Activated CD4-positive, CD25-positive, alpha-beta regulatory T cell (primary cell): ENCODE measurements at places on chromosomes 4 and X.

DNA sequence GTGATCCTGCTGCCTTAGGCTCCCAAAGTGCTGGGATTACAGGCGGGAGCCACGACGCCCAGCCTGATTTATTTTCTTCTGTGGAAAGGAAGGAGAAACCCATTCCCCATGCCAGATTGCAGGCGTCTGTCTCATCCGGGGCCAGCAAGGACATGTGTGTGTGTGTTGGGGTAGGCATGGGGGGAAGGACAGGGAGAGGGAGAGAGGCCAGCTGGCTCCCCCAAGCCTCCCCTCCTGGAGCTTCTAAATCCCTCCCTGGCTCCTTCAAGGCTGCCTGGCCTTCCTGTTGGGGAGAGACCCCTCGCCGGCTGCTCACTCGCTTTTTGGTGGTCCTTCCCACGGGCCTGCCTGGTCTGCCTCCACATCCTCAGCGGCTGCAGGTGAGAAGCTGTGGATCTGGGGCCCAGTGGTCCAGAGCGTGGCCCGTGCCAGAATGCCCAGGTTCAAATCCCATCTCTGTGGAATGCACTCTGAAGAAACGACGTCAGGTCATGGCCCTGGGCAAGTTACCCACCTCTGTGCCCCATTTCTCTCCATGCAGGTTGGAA, 1.3 kb upstream of the PLXNB3 start:
- no peak for DNase-seq

DNA sequence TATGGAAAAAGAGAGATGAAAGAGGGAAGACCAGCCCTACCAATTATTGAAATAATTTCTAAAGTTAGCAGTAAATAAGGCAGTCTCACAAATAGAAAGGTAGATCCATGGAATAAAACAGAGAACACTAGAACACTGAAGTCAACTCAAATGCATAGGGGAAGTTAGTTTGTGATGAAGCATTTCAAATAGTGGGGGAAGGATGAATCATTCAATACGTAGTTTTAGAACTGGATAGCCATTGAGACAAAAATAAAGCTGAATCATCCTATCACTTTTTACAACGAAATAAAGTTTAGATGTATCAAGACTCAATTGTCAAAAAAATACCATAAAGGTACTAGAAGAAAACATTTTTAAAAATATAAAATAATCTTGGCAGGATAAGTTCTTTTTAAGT, 143.2 kb upstream of the DGKK start:
- DNase-seq: no peak

DNA sequence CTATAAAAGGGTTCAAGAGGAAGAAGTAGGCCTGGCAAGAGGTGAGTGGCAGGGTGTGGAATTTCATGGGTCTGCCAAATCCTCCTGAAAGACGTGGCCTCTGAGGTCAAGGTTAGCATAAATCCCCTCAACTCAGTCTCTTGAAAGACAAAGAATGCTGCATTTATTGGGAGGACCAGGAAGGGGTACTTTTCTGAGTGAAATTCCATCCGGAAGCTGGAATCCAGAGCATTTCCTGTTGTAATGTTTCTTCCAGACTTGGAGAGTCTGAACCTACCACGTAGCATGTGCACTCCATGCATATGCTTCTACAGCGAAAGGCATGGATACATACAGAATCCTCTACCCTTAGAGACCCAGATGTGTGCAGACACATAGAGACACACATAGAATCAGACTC, 13.4 kb upstream of the FGD1 start:
- DNase-seq: no peak

DNA sequence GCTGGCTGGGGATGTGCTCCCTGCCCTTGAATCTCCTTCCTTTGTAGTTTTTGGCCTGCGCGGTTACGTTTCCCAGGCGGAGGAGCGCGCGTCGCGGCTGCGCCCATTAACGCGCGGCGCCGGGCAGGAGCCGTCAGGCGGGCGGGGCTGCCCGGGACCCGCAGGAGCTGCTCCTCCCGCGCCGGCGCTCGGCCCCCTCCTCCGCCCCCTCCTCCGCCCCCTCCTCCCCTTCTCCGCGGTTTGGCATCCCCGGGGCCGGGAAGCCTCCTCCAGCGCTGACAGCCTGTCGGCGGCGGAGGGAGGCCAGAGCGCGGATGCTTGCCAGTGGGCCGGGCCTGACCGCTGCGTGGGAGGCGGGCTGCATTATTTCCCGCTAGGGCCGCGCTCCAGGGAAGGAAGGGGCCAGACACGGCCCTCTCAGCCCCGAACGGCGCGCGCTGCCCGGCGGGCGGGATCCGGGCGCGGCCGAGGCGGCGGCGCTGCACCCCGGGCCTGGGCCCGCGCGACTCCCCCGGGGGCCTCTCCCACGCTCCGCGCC, at the start of gene DCLK2:
Gene DCLK2, plus strand, starts transcription at position 405 of the 538 bp plus-strand sequence. CDS start 583 bp downstream, outside the sequence.
- no peak for DNase-seq

GRCh38 chr4:95394752-95395306, 153.9 kb downstream of the UNC5C start:
- DNase-seq: no peak

- no peak for DNase-seq
Measured at GRCh38 chr4:48681856-48682255, 98.2 kb downstream of the FRYL start.

DNA sequence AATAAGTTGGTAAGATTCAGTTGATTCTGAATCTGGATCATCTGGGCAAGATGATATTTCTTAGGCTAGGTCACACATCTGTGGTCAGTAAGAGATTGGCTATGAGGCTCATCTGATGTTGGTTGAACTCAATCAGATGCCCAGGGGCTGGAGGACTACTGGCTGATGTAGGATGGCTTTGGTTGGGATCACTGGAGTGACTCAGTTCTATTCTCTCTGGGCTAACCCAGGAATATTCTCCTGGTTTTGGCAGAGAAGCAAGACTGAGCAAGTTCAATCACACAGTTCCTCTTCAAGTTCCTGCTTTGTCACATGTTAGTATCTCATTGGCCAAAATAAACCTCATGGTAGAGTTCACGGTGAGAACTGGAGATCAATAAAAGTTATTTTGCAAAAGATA, 902.3 kb upstream of the SLIT2 start:
- no peak for DNase-seq

- no peak for DNase-seq
Measured at GRCh38 chr4:121814756-121815155, 8.9 kb downstream of the CCNA2 start.

DNA sequence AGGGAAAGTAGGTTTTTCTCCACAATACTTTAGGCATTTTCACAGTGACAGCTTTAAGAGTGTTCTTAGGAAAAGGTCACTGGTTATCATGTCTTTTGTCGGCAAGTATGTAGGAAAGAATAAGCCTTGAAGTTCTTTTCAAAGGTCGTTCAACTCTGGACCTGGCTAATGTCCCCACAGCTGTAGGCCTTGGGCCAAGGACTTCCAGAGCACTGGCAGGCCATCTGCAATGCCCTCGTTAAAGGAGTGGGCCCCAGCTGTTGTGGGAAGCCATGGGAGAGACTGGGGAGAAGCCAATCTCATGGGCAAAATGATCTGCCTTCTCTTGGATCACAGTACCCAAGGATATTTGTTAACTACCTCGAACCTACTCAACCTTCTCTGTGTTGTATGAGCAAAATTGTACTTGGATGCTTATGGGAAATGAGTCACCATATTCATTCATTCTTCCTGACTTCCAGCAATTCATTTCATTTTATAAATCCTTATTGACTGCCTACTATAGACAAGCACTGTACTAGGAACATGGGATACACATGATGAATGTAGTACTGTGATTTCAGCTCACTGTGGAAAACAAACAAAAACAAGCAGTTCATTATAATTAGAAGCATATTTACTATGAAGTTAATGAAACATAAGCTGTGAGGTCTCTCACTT, 141.1 kb upstream of the KIT start:
- DNase-seq: no peak

DNA sequence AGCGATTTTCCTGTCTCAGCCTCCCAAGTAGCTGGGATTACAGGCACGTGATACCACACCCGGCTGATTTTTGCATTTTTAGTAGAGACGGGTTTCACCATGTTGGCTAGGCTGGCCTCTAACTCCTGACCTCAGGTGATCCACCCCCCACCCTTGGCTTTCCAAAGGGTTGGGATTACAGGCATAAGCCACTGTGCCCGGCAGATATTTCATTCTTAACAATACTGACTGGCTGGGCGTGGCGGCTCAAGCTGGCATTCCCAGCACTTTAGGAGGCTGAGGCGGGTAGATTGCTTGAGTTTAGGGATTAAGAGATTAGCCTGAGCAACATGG, 1.3 kb downstream of the PQBP1 start:
- DNase-seq: no peak

GRCh38 chr4:143202824-143203223, 18.1 kb downstream of the USP38 start:
- no peak for DNase-seq

DNA sequence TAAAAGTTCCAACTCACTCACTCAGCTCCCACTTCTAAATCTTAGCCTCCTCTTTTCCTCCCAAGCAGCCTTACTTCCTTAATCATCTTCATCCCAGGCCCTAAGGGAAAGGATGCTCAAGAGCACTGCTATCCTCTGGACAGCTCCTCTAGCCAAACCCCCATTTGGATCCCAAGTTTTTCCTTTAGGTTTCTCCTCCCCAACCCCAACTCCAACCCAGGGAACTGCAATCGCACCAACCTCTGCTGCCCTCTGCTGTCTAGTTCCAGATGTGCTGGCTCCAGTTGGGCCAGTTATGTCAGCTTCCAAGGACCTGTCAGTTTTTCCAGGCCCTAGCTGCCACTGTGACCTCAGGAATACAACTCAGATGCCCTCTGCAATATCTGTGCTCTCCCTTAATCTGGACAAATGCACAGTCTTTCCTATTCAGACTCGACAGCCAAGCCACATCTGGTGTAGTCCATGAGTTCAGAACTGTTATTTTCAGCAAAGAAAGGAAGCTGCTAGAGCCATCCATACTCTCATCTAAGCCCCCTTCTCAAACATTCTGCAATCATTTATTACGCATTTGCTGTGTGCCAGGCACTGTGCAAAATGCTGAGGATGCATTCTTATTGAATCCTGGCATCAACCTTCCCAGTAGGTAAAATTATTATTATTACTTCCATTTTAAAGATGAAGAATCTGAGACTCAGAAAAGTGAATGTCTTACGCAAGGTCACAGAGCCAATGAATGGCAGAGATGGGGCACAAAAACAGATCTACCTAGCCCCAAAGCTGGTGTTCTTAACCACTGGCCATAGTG, 12.3 kb upstream of the XPNPEP2 start:
- DNase-seq: no peak

DNA sequence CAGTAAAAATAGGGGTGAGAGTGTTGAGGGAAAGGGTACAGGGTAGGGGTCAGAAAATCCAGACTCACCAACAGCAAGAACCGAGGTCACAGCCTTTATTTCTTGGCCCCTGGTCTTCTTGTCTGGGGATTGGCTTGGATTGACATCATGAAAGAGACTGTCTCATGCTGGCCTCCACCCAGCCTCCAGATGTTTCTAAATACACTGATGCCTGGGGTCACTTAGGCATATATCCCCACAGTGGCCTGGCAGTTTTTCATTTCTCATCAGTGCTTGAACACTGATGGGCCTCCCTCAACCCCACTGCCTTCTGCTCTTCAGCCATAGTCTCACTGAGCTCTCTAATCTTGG, 173.9 kb downstream of the RTL9 start:
- no peak for DNase-seq

- DNase-seq: no peak
Measured at GRCh38 chr4:184450045-184450444, 24.3 kb downstream of the IRF2 start.

GRCh38 chr4:168845897-168846296, 164.2 kb downstream of the CBR4 start:
- no peak for DNase-seq

GRCh38 chr4:3177426-3177825, 71.5 kb upstream of the MSANTD1 start:
- DNase-seq: no peak

DNA sequence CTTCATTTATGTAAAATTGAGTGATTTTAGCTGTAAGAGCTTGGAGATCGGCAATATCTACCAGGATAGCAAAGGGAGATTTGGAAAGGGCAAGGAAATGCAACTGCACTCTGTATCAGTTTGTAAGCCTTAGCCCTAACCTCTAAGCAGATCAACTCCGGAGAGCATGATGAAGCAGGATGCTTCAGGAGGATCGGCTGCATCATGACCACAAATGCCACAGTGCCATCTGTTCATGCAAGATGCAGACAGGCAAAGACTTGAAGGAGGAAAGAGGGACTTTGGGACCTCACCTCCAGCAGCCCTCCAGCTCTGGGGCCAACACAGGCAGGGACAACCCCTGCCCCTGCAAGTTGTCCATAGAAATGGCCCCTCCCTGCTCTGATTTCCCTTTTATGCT, 377.6 kb upstream of the GATB start:
- no peak for DNase-seq

- no peak for DNase-seq
Measured at GRCh38 chr4:182729516-182729915, 187.7 kb downstream of the DCTD start.

GRCh38 chr4:68460085-68460484, 12.8 kb downstream of the TMPRSS11E start:
- DNase-seq: no peak

DNA sequence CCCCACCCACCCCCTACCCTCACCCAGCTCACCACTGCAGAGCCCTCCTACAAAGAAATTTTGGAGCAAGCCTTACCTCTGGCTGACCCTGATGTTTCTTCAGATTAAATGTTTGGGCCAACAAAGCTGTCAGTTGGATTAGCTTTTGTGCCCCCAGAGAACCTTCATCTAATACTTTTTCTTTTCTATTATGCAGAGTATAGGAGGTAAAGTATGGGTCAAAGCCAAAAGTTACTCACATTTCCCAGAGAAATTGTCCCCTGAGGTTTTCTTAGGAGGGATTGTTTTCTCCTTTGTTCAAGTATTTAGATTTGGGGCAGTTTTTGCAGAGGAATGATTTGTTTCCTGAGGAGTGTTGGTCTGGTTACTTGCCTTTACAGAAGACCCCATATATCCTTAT, 69.5 kb downstream of the AASDH start:
- DNase-seq: no peak

- DNase-seq: no peak
Measured at GRCh38 chrX:14529290-14529989, at the start of gene GLRA2. Gene GLRA2 (plus strand): TSS chrX:14529536. CDS start chrX:14530058, 522 bp downstream.

- no peak for DNase-seq
Measured at GRCh38 chr4:4872314-4872903, 12.9 kb downstream of the MSX1 start.

GRCh38 chrX:41332005-41332404, 2.0 kb upstream of the DDX3X start:
- no peak for DNase-seq

DNA sequence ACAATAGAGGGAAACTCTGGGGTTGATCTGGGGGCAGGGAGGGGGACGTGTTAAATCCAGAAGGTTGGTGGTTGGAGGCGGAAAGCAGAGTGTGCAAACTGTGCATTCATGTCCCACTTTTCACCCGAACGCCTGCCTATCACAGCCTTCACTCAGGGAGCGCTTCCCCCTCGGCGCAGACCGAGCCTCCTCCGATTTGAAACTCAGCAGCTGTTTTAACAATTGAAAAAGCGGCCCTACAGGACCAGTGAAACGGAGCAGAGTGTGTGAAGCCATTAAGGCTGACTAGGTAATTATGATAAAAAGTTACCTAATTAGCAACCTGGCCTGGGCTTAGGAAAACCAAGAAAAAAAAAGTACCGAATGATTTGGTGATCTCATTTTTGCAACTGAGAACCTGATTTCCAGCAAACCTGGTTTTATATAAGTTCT, 685 bp upstream of the NDNF start:
- DNase-seq: no peak

GRCh38 chr4:122073615-122074014, 78.5 kb upstream of the BLTP1 start:
- DNase-seq: no peak

- no peak for DNase-seq
Measured at GRCh38 chrX:12366440-12366839, 228.2 kb downstream of the FRMPD4 start.

- no peak for DNase-seq
Measured at GRCh38 chrX:153885968-153886903, at the start of gene L1CAM. Gene L1CAM (minus strand): TSS chrX:153886173. CDS start chrX:153875836, 10,337 bp downstream.

GRCh38 chr4:793093-793861, 32.7 kb downstream of the CPLX1 start:
- no peak for DNase-seq
